ENCODE measurements at places on chromosomes 3 and 15. TPM values are rescaled to one million over a fixed set of nuclear protein-coding genes. Genes with fewer than 3 reads are reported as not detected.

The CACNA2D2 gene
- polyA plus RNA-seq, result 17.2 TPM

The LIPH gene
- polyA plus RNA-seq, result 0.75 TPM

The C2CD4B gene
- polyA plus RNA-seq, result 0.94 TPM

The ZNF662 gene
- 43.6 TPM for polyA plus RNA-seq

The NR1I2 gene
- 1.4 TPM for polyA plus RNA-seq

The CD276 gene
- 175 TPM for polyA plus RNA-seq

The FBLN2 gene
- polyA plus RNA-seq, result 22.9 TPM

The GOLGA8J gene
- 1.8 TPM for polyA plus RNA-seq

The ZNF860 gene
- polyA plus RNA-seq, result 3.4 TPM

The PSTPIP1 gene
- polyA plus RNA-seq, result 1.4 TPM

The CCRL2 gene
- polyA plus RNA-seq, result 0.83 TPM

The ANKRD34C gene
- polyA plus RNA-seq, result 0.12 TPM

The CSPG5 gene
- 0.87 TPM for polyA plus RNA-seq

The SERPINI1 gene
- 48.2 TPM for polyA plus RNA-seq

The ZMYND10 gene
- polyA plus RNA-seq, result 3.9 TPM

The LTK gene
- 2.9 TPM for polyA plus RNA-seq

The MEGF11 gene
- 2.6 TPM for polyA plus RNA-seq

The PLSCR2 gene
- polyA plus RNA-seq, result 0.84 TPM

The ST8SIA2 gene
- polyA plus RNA-seq, result 3.9 TPM

The PRC1 gene
- 84.0 TPM for polyA plus RNA-seq

The FBXL2 gene
- polyA plus RNA-seq, result 30.2 TPM

The STRIT1 gene
- polyA plus RNA-seq, result 1.6 TPM

The HRG gene
- 3.5 TPM for polyA plus RNA-seq

The NAA50 gene
- polyA plus RNA-seq, result 132 TPM

The AMOTL2 gene
- polyA plus RNA-seq, result 94.7 TPM

The ATP2B2 gene
- polyA plus RNA-seq, result 0.48 TPM

Data from renal pelvis (tissue), 12 donors.